ENCODE measurements at places on chromosomes 6 and 20.
A peak's percentile ranks its signal among the peaks of the same experiment; 100 is the strongest.

- no peak for DNase-seq
These were observed 22.9 kb downstream of the RUNX2 start for GRCh38 chr6:45351076-45351475.

GRCh38 chr6:47414423-47415167 is 63.0 kb upstream of the CD2AP start:
- DNase-seq, result no peak

- no peak for DNase-seq
These were observed 181.0 kb downstream of the MTFR2 start for GRCh38 chr6:136069119-136069518.

- DNase-seq, result peak; percentile 67
These were observed 87.8 kb downstream of the DHX35 start for GRCh38 chr20:39049684-39050554.

DNA sequence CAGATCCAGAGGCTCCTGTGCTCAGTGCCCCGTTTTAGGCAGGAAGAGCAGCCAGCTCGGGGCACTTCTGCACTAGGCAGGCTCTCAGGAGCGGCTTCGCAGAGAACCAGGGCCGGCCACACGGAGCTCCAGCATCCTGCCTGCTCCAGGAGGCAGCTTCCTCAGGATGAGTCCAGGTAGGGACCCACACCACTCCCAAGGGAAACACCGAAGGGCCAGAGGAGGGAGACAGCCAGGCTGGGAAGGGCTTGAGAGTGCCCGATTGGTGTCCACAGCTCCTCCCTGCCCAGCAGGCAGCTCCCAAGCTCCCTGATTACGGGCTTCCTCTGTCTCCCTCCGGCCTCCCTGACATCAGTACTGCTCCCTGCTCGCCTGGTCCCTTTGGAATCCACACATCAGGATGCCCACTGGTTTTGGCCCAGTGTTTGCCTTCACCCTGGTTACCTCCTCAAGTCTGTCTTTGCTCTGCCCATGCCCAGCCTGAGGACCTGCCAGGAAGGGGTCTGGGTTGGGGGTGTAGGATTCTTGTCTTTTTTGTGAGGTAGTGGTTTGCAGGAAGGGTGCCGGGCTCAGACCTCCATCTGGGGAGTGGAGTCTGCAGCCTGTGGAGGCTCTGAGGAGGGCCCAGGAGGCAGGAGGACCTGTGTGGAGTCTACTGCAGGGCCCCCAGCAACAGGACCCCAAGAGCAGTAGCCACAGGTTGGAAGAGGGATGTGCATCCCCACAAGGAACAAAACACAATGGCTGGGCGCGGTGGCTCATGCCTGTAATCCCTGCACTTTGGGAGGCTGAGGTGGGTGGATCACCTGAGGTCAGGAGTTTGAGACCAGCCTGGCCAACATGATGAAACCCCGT is 11.2 kb upstream of the PYGB start:
- no peak for DNase-seq

- DNase-seq, result no peak
These were observed 131.2 kb downstream of the CCDC170 start for GRCh38 chr6:151624900-151625536.

DNA sequence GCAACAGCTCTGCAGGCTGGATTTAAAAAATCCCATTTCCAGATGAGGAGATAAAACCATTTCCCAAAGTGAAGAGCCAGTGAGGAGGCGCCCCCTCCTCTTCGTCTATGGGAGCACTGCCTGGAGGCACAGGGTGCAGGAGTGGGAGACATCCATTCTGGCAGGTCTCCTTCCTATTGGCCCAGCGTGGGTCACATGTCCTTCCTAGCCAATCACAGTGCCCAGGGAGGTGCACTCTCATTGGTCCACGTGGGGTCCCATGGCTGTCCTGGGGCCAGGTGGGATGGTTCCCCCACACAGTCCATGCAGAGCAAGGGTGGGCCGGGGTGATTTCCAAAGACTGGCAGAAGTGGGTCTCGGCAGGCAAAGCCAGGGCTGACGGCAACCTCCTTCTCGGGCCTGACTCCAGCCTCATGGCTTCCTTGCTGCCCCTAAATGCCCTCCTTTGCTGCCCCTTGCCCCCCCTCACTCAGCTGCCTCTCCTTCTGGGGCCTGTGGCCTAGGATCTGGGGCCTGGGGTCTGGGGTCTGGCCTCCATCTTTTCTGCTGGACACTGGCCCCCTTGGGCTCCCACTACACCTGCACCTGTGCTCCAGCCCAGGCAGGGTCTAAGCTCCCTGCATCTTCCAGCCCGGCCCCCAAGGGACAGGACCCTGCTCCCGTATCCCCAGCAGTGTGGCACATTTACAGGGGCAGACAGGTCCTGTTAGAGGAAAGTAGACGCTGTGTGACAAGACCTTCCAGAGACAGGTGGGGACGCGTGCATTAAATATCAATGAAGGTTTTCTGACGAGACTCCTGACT is 231.7 kb downstream of the TAF4 start:
- DNase-seq, result no peak

- DNase-seq, result no peak
These were observed 20.1 kb upstream of the FAM83C start for GRCh38 chr20:35312318-35312717.

DNA sequence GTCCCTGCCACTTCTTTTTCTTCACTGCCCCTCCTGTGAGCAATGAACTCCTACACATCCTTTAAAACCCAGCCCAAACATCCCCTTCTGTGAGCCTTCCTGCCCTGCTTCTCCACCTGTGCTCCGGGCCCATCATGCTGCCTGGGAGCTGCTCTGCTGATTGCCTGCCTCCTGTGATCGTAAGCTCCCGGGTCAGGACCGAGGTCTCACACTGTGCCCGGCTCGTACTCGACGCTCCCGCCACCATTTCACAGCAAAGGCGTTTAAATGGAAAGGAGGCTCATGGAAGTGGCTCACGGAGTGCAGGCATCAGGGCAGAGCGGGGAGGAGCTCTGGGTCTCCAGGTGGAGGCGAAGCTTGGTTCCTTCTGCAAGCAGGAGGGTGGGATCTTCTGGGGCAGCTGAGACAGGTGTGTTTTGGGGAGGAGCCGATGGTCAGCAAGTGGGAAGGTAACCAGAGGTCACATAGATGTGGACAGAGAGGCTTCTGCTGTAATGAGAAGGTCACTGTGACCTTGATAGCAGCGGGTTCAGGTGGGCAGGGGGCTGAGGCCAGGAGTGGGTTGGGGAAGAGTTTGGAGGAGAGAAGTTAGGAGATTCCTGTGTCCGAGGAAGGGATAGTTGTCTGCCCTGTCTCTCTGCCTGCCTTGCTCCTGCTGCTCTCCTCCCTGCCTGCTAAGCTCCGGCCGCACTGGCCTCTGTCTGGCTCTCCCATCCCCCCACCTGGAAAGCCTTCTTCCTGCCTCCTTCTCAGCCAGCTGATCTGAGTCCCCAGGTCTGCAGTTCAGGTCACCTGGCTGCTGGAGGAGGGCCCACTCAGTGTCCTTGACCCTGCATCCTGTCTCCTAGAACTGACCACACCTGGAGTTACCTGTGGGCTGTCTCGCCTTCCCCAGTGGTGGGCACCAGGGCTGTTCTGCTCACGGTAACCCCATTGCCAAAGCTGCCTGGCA is 52.7 kb upstream of the FRMD1 start:
- DNase-seq, result no peak

Measured in stimulated activated CD4-positive, alpha-beta T cell treated with anti-CD3 and anti-CD28 coated beads, TNF-alpha, amount 100 ng/mL, for 1 hour (primary cell).